ENCODE measurements at places on chromosomes 12 and 14. TPM values are rescaled to one million over a fixed set of nuclear protein-coding genes. Genes with fewer than 3 reads are reported as not detected.

DNA sequence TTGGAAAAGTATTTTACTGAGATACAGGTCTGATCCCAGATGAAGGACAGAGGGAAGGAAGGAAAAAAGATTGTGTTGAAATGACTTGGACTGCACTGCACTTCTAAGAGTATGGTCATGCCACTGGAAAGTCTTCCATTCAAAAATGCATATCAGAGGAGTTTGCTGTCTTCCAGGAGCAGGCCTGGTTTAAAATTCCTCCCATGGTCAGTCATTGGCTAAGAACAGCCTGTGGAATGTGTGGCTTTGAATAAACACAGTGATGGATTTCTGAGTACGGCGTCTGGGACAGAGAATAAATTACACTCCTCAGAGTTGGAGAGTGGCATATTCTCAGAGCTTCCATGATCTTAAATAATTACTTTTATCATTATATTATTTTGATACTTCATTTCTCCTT is 245.8 kb upstream of the PDZRN4 start:
- H3K4me1 ChIP-seq: no peaks in the 10 kb centered on the region
- no peaks in the 10 kb centered on the region for H3K27me3 ChIP-seq
- DNase-seq: no peak
- H3K4me3 ChIP-seq: no peak overlapping the region
- H3K36me3 ChIP-seq: no peaks in the 10 kb centered on the region

Gene MYG1
- 104 TPM for total RNA-seq

Gene ACSM4
- total RNA-seq: not detected

- H3K27me3 ChIP-seq: no peaks in the 10 kb centered on the region
- H3K4me1 ChIP-seq: no peaks in the 10 kb centered on the region
- no peak overlapping the region for H3K4me3 ChIP-seq
- H3K36me3 ChIP-seq: no peaks in the 10 kb centered on the region
Observed at GRCh38 chr14:60241091-60241490, 7.9 kb upstream of the PPM1A start.

DNA sequence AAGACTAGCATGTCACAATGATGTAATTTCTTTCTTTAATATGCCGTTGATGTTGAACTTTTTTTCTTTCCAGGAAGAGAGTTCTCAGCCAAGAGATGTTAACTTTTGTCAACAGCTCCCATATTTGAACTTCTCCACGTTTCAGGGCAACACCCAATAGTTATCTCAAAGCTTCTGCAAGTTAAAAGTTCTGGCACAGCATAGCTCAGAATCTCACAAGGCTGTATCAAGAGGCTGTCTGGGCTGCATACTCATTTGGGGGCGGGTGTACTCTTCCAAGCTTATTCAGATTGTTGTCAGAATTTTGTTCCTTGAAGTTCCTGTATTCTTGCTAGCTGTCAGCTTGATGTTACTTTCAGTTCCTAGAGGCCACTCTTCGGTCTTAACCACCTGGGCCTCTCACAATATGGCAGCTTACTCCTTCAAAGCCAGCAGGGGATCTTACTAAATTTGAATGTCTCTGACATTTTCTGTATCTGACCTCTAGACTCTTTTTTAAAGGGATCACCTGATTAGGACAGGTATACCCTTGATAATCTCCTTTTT is 38.9 kb downstream of the KCNC2 start:
- DNase-seq: no peak
- H3K4me3 ChIP-seq: no peak overlapping the region
- H3K36me3 ChIP-seq: no peaks in the 10 kb centered on the region
- no peaks in the 10 kb centered on the region for H3K4me1 ChIP-seq
- no peak overlapping the region for H3K27ac ChIP-seq

DNA sequence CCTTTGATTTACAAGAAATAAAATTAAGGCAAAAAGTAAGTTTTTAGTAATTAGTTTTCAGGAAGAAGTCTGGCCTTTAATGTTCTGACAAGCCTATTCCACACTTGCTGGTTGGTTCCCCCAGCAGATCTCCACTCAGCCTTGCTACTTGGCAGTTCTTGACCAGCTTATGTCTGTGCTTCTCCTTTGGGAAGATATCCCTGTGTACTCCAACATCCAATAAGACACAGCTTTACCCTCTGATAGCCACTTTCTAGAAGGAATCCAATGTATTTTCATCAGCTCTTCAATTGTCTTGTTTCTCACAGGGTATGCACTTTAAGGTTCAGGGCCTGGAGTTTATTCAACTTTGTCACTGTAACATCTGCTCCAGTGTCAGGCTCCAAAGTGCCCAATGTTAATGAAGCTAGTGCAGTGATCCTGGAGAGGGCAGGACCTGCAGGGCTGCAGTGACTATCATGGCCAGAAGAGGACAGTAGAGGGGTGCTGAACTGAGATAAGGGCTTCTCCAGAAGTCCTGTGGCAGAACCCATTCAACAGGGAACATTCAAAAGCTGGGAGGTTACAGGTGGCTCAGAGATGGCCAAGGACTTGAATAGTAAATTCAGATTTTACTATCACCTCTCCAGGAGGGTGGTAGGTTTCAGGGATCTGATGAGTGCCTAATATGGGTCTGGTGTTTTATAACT is 22.9 kb downstream of the JKAMP start:
- no peaks in the 10 kb centered on the region for H3K27me3 ChIP-seq
- H3K4me3 ChIP-seq: no peak overlapping the region
- H3K27ac ChIP-seq: no peak overlapping the region
- H3K4me1 ChIP-seq: no peaks in the 10 kb centered on the region
- peak; percentile 42 for DNase-seq

Data from HCT116 (cell line).